ENCODE measurements at places on chromosomes 3 and 15.

DNA sequence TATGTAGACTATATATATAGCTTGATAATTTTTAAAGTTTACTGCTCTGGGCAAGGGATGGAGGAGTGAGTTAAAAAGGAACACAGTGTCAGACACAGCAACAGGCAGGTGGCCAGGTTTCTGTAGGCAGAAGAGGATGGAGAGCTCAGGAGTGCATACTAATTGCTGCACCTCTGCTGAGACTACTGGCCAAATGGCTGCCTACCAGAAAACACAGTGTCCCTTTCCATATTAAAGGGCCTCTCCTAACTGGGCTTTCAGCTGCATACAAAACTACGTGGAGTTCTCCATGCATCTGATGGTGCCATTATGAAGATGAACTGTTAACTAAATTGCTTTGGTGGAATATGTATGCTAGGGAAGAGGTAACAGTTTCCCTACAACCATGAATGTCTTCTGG, 1.8 kb downstream of the ATP13A4 start:
- no peak for DNase-seq

- no peak for DNase-seq
Observed at GRCh38 chr15:43872416-43873020, 45.7 kb downstream of the WDR76 start.

DNA sequence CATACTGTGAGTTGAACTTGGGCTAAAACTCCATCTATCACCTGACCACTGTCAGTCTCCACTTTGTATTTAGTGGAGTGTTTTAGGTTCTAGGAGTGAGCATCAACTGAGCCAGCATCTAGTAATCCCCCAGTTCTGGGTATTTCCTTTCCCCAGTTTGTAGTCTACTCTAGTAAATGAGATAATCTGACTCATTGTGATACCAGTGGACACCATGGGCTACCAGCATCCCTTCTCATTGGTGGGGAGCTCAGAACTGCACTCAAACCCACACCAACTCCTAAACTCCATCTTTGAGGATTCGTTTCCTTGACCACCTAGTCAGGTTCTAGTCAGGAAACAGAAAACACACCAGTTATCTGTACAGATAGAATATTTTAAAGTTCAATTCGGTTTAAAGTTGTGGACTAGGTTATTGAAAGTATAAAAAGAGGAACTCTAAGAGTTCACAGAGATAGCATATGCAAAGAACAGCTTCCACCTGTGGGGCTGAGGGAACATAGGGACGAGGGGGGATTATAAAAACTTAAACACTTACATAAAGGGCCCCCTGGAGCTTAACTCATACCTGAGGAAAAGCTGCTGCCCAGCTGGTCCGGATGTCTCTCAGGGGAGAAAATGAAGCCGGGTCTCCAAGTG, 36.0 kb downstream of the LEO1 start:
- no peak for DNase-seq

GRCh38 chr15:80878867-80879250, 99.7 kb downstream of the CEMIP start:
- no peak for DNase-seq
